ENCODE measurements at places on chromosomes 2 and 18. TPM values are rescaled to one million over a fixed set of nuclear protein-coding genes. Genes with fewer than 3 reads are reported as not detected.

ECEL1 gene
- total RNA-seq, result 0.19 TPM

DTYMK gene
- 139 TPM for total RNA-seq

ABCB11 gene
- total RNA-seq, result not detected

GORASP2 gene
- 89.1 TPM for total RNA-seq

SULT1C2 gene
- not detected for total RNA-seq

FZD7 gene
- 15.1 TPM for total RNA-seq

GRB14 gene
- total RNA-seq, result 0.55 TPM

TXNDC2 gene
- total RNA-seq, result 0.13 TPM

GRCh38 chr2:55995211-55995610, 71.6 kb upstream of the EFEMP1 start:
- DNase-seq, result no peak
- no peaks in the 10 kb centered on the region for H3K36me3 ChIP-seq
- H3K4me3 ChIP-seq, result no peak overlapping the region
- peaks cover 39% of the 10 kb centered on the region for H3K27me3 ChIP-seq
- no peak overlapping the region for H3K27ac ChIP-seq

DNA sequence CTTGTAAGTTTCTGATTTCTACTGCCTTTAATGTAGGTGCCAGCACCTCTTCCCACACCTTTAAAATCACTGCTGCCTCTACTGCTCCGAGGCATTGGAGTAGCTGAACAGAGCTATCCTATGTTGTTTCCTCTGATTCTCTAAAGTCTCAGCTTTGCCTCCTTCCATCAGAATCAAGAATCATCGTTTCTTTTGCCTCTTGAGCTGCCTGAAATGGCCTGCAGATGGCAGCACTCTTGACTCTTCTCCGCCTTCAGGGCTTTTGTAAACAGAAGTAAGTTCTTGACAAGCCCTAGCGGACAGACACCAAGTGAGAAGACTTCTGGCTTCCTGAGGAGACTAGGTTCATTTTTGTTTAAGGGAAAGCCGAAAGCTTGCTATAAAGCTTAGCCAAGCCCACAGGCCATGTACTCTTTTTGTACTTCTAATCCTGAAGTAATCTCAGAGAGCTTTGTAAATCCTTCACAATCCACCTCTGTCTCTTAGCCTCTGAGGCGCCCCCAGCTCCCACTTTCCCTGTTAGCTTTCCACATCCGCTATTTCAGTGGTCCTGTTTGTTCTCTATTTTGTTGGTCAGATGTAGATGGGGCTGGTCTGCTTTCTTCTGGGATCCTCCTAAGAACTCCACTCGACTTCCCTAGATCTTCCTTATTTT, 48.4 kb downstream of the GTF3C3 start:
- H3K36me3 ChIP-seq, result no peaks in the 10 kb centered on the region
- no peak overlapping the region for H3K27ac ChIP-seq
- peak; percentile 87 for DNase-seq
- no peaks in the 10 kb centered on the region for H3K27me3 ChIP-seq

DNA sequence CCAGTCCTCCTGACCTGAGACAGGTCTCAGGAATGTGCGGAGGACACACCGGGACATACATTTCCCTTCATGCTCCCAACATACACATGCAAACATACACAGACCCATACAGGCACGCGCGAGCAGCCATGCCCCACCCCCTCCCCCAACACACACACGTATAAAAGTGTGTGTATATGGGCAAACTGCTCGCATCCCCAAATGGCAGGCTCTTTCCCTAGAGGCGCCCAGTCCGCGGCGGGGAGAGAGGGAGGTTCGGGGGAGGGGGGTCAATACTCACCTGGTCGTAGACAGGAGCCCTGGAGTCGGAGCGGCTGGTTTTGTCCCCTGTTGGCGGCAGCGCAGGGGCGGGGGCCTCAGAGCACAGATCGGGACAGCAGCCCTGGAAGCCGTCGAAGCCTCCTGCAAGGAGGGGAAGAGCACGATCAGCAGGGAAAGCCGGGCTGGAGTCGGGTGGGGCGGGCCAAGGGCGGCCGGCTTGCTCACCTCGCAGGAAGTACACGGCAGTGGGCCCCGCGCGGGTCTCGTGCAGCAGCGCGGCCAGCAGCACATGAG, 682 bp downstream of the DUSP2 start:
- no peak overlapping the region for H3K27ac ChIP-seq
- no peaks in the 10 kb centered on the region for H3K27me3 ChIP-seq
- no peak for DNase-seq
- H3K4me1 ChIP-seq, result peaks cover 9% of the 10 kb centered on the region
- peak overlapping the region; percentile 32 for H3K4me3 ChIP-seq

- peak; percentile 46 for DNase-seq
- peaks cover 24% of the 10 kb centered on the region for H3K4me1 ChIP-seq
- peak overlapping the region; percentile 34 for H3K27ac ChIP-seq
- H3K36me3 ChIP-seq, result no peaks in the 10 kb centered on the region
- no peak overlapping the region for H3K4me3 ChIP-seq
Measured at GRCh38 chr18:778194-778927, 33.7 kb downstream of the YES1 start.

- no peak for DNase-seq
- H3K36me3 ChIP-seq, result no peaks in the 10 kb centered on the region
- no peaks in the 10 kb centered on the region for H3K4me1 ChIP-seq
Measured at GRCh38 chr18:35816003-35816402, 156.5 kb upstream of the RMP24 start.

DNA sequence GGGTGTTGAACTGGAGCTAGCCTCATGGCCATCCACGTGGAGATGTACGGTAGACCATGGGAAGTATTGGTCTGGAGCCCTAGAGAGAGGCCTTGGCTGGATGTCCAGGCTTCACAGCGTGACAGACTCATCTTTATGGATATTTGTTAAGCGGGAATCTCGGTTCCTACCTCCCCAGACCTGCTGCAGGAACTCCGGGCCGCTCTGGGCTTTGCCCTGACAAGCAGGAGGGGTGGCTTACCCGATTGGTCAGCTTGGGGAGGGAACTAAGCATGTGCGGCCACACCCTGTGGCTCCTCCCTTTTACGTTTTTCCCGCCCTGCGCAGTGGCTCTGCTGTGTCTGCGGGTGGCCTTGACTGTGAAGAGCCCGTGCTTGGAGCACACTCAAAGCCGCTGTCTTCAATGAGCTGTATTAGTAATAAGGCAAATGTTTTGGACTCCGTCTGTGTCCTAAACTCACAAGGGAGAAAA, 52.3 kb downstream of the PAPOLG start:
- H3K27me3 ChIP-seq, result no peaks in the 10 kb centered on the region
- H3K27ac ChIP-seq, result peak overlapping the region; percentile 95
- H3K4me1 ChIP-seq, result peaks cover 35% of the 10 kb centered on the region

DNA sequence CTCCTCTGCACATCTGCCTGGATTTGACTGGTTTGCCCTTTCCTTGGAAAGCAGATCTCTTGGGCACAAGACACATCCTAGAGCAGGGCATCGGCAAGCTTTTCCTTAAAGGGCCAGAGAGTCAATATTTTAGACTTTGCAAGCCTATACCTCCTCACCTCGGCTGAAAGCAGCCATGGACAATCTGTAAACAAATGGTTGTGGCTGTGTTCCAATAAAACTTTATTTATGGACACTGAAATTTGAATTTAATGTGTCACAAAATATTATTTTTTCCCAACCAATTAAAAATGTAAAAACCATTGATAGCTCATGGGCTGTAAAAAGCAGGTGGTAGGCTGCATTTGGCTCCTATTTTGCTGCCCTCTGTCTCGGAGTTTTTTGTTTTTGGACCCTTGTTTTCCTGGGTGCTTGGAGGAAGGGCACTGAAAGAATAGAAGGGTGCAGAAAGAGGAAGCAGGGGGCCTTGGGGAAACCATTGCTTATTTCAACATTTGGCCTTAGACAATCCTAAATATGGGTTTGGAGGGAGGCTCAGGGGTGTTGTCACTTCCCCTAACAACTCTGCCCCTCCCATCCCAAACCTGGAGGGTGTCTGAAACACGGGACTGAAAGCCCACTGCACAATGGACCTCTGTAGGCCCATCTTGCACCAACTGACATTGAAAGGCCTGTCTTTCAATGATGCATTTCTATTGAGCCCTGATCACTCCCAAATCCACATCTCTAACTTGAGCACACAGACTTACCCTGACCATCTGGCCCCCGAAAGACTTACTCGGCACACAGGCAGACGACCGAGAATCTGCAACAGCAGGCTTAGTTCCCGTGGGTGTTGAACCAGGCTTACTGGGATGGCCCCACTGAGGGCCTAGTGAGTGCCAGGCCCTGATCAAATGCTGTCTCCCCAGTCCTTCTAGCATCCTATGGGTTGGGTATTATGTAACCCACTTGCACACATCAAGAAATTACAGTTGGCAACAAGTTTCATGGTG, 7.1 kb upstream of the ZFP36L2 start:
- no peaks in the 10 kb centered on the region for H3K27me3 ChIP-seq
- H3K4me1 ChIP-seq, result peaks cover 7% of the 10 kb centered on the region
- no peak for DNase-seq
- no peak overlapping the region for H3K4me3 ChIP-seq
- no peak overlapping the region for H3K27ac ChIP-seq

- H3K27me3 ChIP-seq, result no peaks in the 10 kb centered on the region
- peaks cover 5% of the 10 kb centered on the region for H3K4me1 ChIP-seq
- DNase-seq, result no peak
- no peaks in the 10 kb centered on the region for H3K36me3 ChIP-seq
Measured at GRCh38 chr18:9356976-9357375, 22.4 kb downstream of the TWSG1 start.

DNA sequence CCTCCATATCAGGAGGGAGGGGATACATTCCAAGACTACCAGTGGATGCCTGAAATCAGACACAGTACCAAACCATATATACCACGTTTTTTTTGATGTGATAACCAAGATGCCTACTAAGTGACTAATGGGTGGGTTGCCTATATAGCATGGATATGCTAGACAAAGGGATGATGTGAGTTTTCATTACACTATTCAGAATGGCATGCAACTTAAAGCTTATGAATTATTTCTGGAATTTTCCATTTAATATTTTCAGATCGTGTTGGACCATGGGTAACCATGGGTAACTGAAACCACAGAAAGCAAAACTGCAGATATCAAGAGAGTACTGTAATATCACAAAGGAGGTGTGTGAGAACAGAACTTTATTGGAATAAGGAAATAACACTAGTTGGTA, 39.6 kb upstream of the CRACDL start:
- H3K4me3 ChIP-seq, result no peak overlapping the region
- no peaks in the 10 kb centered on the region for H3K36me3 ChIP-seq
- H3K27ac ChIP-seq, result no peak overlapping the region
- no peaks in the 10 kb centered on the region for H3K27me3 ChIP-seq
- no peak for DNase-seq
- no peaks in the 10 kb centered on the region for H3K4me1 ChIP-seq

DNA sequence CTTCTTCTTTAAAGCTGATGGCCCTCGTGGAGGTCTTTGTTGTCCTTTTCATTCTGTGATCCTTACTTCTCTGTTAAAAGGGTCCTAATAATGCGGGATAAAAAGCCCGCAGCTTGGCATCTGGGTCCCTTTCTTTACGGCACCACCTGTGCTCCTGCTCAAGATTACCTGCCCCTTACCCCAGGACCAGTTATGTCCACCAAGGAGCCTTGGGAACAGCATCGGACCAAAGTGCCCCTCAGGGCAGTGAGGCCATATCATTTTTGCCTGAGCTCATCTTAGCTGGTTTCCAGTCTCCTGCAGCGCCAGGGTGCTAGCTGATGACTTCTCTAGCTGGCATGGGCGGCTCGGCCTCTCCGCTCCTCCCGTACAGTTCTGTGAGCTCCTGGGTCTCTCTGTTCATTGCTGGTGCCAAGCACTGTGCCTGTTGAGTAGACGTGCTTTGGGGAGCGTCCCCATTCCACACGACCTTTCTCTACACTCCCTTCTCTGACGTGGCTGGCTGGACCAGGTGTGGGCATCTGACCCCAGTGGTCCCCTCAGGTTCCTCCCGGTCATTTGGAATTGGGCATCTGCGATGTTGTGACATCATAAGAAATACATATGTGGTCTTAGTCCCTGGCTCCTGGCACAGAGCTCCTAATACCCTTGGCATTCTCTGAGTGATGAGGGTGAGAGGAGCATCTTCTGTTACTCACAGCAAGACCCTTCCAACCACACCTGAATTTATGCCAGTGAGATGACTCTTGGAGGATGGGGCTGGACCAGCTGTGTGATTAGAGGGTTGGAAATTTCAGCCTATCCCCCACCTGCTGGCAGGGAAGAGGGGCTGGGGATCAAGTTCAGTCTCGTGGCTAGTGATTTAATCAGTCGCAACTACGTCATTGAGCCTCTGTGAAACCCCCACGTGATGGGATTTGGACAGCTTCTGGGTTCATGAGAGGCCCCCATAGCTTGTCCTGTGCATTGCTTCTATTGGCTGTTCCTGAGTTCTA, 134.2 kb upstream of the HS6ST1 start:
- H3K4me1 ChIP-seq, result peaks cover 19% of the 10 kb centered on the region
- H3K27ac ChIP-seq, result no peak overlapping the region
- H3K4me3 ChIP-seq, result no peak overlapping the region
- DNase-seq, result no peak

DNA sequence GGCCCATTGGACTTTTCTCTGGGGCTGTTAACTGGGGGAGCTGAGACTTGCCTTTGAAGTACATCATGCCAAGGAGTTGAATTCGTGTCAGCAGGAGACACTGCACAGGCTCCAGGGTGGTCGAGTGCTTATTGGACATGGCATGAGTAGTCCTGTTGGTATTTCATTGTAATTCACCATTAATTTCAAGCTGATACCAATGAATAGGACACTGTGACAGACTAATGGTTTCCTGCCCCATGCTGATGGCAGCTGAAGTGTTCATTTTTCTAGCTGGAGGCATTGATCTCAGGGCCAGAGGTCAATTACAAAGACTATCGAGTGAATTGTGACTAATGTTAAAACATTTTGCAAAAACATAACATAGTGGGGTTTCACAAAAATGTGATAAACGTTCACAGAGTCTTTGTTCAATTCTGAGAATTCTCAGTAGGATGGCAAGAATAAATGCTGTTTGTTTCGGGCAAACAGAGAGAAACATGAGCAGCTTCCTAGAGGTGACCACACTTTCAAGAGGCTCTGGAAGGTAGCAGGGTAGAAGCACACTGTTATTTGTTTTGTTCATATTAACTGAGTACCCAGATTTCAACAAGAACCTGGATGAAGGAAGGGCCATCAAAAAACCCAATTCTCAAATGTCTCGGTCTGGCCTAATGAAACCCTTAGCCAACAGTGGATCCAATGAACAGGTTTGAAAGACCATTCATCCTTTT, 90.6 kb upstream of the ARL4C start:
- no peaks in the 10 kb centered on the region for H3K27me3 ChIP-seq
- no peak overlapping the region for H3K27ac ChIP-seq
- no peaks in the 10 kb centered on the region for H3K4me1 ChIP-seq
- DNase-seq, result peak; percentile 77

GRCh38 chr18:68438983-68439382, 275.9 kb downstream of the TMX3 start:
- no peaks in the 10 kb centered on the region for H3K27me3 ChIP-seq
- peaks cover 9% of the 10 kb centered on the region for H3K36me3 ChIP-seq
- H3K4me3 ChIP-seq, result no peak overlapping the region
- peak; percentile 92 for DNase-seq
- peaks cover 44% of the 10 kb centered on the region for H3K4me1 ChIP-seq
- H3K27ac ChIP-seq, result peak overlapping the region; percentile 88

- H3K36me3 ChIP-seq, result no peaks in the 10 kb centered on the region
- H3K4me1 ChIP-seq, result no peaks in the 10 kb centered on the region
- DNase-seq, result no peak
- no peaks in the 10 kb centered on the region for H3K27me3 ChIP-seq
- no peak overlapping the region for H3K4me3 ChIP-seq
Measured at GRCh38 chr2:229467783-229468182, 196.7 kb upstream of the PID1 start.

- no peaks in the 10 kb centered on the region for H3K36me3 ChIP-seq
- no peak overlapping the region for H3K4me3 ChIP-seq
Measured at GRCh38 chr2:160581035-160581434, 87.4 kb upstream of the RBMS1 start.

- H3K4me1 ChIP-seq, result no peaks in the 10 kb centered on the region
- no peak for DNase-seq
- no peaks in the 10 kb centered on the region for H3K36me3 ChIP-seq
- no peak overlapping the region for H3K4me3 ChIP-seq
Measured at GRCh38 chr2:100752628-100753333, 67.2 kb upstream of the NPAS2 start.
